ENCODE measurements at places on chromosomes 13 and 19.

GRCh38 chr13:109884462-109884861 is 98.1 kb upstream of the IRS2 start:
- DNase-seq: no peak

GRCh38 chr13:45779901-45780300 is 71.7 kb downstream of the SIAH3 start:
- peak; percentile 70 for DNase-seq

DNA sequence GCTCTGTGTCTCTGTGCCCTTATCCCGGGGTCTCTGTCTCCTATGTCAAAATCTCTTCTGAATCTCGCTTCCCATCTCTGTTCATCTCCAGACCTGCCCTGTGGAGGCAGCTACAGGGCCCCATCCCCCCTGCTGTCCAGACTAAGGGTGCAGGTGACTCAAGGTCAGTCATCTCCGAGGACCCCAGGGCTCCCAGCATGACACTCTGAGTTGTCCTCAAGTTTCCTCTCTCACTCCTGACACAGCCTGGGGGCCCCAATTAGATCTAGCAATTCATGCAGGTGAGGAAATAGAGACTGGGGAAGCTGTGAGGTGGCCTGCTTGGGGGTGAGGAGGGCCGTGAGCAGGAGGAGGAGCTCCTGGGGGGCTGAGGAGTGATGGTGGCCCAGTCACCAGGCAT is 2.1 kb upstream of the CNFN start:
- no peak for DNase-seq

DNA sequence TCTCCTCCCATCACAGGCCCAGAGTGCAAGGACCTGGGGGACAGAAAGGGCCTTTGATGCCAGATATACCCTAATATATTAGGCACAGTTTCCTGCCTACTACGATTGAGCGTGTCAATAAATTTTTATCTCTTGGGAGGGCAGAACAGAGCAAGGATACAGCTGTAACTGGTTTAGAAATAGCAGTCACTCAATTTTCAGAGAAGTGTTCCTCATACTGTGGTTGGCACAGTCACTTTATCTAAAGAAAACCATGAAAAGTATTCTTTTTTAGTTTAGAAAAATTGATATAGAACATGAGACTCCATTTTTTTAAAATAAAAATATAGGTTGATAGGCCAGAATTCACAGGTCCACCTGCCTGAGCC is 460 bp upstream of the ZNF155 start:
- DNase-seq: no peak

DNA sequence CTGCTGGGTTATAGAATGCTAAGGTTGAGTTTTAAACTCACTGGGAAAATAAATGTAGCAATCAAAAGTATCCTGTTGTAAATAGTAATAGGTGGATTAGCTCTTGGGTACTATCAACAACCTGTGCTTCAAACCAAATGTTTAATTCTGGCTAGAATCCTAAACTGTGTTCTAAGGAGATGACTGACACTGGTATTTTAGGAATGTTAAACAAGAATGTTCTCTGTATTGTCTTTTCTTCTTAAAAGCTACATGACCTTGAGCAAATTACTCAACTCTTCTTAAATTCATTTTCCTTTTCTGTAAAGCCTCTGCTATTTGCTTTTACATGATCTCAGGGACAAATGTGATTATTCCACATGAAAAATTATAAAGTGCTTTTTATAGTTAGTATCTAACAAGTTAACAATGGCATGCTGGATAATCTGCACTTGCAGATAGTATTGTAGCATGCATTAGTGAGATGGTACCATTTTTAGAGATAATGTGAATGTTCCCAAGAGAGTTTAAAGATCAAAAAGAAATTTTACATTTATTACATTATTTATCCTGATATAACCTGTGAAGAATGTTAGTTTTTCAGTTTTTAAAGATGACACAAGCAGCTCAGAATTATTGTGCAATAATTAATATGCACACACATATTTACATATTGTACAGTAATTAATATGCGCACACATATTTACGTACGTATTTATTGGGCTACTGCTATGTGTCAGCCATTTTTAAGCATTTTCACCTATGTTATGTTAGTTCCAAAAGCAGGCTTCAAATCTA is 13.6 kb upstream of the EPSTI1 start:
- DNase-seq: no peak

DNA sequence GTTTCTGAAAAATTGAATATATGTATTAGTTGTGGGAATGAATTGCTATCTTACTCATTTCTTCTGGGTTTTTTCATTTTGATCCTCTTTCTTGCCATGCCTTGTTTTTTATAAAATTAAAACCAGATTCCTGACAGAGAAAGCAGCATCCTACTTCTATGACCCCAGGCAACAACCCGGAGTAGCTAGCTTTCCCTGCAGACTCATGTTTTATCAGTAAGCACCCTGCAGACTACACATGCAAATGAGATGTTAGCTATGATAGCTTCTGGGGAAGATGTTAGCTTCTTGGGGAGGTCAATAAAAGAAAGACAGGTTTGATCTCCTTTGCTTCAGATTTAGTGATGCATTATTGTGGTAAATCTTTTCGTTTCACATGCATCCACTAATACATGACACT is 1598.6 kb downstream of the SLITRK5 start:
- peak; percentile 78 for DNase-seq

DNA sequence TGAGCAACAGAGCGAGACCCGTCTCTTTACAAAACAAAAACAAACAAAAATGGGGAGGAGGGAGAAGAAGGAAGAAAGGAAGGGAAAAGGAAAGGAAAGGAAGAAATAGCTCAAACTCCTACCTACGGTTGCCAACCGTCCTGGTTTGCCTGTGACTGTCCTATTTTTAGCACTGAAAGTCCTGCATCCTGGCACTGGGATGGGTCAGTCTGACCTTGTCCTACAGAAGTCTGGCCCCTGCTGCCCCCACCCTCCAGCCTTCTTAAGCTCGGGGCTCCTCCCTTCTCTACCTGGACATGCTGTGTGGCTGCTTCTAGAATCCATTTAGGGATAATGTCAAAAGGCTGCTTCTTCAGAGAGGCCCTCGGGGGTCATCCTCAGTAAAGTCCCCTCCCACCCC is 1.2 kb upstream of the STXBP2 start:
- no peak for DNase-seq

DNA sequence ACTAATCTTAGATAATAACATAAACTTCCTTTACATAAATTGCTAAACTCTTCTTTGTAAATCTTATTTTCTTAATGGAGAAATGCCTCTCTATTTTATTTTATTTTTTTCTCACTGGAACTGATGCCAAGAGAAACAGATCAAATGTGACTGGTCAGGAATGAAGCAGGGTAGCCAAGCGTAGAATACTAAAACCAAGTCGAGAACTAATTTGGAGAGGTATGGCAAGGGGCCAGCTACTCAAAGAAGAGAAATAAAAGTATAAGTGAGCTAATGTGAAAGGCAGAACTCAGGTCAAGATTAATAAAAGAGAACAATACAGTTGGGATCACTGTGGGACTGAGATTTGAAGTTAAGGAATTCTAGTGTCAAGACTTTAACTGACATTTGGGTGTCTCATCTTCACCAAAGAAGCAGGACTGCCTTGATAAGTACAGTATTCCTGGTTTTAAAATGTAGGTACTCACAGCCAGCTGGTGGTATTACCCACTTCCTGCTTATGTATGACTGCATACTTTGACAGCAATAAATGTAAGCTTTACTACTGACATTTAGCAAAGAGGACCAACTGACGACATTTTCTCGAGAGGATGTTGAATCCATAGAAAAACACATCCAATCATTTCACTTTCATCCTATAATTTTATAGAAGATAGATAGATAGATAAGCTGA is 1192.2 kb downstream of the EFNB2 start:
- DNase-seq: no peak

DNA sequence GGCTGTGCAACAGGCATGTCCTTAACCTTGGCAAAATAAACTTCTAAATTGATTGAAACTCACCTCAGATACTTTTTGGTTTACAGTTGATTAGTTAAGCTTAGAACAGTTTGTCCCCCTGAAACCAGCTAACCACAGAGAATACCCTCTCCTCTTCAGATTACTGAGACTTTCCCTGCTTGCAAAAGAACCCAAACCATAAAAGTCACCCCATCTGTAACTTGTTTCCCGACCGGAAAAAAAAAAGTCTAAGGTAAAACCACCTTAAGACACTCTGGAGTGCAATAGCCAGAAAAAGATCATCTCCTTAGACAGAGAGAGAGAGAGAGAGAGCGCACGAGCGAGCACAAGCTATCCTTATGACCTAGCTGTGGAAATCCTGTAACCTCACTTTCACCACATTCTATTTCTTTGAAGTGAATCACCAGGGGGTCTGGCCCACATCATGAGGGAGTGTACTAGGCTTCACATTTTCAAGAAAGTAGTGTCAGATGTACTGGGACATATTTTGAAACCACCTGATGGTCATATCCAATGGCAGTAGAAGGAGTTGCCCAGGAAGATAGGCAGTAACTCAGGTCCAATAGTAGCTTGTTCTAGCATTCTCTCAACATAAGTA is 11.1 kb upstream of the GTF2F2 start:
- no peak for DNase-seq

GRCh38 chr19:38930776-38931520 is at the start of gene MRPS12:
TSS of gene MRPS12 (plus strand) at chr19:38930944. CDS start at chr19:38931295, 351 bp downstream.
- peak; percentile 100 for DNase-seq

GRCh38 chr19:2306281-2306806 is 1.6 kb downstream of the LINGO3 start:
- DNase-seq: no peak

GRCh38 chr19:38277969-38278680 is 13.8 kb downstream of the SPINT2 start:
- DNase-seq: peak; percentile 63

DNA sequence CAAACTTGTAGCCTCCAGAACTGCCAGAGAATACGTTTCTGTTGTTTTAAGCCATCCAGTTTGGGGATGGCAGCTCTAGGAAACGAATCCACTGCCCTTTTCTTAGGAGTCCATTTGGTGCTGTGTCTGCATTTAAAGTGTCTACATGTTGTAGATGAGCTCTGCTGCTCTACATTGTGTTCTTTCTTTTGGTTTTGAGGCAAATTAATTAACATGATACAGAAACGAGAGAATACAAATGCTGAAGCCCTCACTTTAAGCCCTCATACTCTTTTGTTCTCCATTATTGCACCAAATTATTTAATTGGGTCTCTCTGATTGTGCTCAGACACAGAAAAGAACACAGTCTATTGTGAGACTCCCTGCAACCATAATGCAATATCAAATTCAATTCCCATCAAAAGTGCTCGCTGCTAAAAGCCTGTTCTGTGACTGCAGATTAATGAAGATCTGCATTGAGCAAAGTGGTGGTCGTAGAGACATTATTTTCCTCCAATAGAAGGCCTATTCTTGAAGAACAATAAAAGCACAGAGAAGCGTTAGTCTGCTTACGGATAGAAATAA is 166.3 kb upstream of the SOX21 start:
- no peak for DNase-seq

Measured in mesendoderm (in vitro differentiated cells).